ENCODE measurements at places on chromosomes 4 and X.

- no peak for DNase-seq
Measured at GRCh38 chrX:134604701-134605311, 53.5 kb downstream of the PLAC1 start.

DNA sequence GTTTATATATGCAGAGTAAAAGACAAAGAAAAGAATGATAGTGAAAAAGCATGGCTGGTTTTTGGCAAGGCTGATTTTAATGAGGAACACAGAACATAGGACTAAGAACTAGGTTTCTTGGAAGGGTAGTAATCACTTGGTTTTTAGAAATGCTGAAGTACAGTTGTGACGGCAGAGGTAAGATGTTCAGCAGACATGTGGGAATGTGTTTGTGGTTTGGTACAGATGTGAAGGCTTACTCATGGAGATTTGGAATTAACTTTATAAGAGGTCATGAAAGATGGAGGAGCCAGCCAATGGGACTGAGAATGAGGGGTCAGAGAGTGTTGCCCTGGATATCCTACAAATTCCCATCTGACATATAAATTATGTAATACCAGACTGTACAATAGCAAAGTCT lies 243.6 kb downstream of the NPFFR2 start:
- DNase-seq = no peak

DNA sequence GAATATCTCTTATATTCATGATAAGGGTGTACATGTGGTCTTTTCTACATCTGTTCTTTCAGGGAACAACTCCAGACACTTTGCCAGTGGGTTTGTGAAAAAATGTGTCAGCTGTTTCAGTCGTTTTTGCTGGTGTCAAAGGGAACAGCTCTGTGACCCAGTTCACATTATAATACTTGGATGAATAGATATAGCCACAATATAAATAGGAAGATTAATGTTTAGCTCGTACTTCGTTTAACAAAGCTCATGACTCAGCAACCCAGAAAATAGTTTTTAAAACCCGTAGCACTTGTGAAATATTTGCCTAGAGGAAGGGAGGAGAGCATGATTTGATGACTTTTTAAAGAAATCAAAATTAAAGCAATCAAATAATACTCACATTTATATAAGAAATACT lies 7.9 kb downstream of the LIAS start:
- no peak for DNase-seq

- no peak for DNase-seq
Measured at GRCh38 chr4:27338530-27338929, 477.9 kb downstream of the STIM2 start.

- DNase-seq = no peak
Measured at GRCh38 chr4:1821679-1822567, 28.8 kb downstream of the FGFR3 start.

GRCh38 chr4:86060341-86060740 lies 299.5 kb downstream of the MAPK10 start:
- no peak for DNase-seq

DNA sequence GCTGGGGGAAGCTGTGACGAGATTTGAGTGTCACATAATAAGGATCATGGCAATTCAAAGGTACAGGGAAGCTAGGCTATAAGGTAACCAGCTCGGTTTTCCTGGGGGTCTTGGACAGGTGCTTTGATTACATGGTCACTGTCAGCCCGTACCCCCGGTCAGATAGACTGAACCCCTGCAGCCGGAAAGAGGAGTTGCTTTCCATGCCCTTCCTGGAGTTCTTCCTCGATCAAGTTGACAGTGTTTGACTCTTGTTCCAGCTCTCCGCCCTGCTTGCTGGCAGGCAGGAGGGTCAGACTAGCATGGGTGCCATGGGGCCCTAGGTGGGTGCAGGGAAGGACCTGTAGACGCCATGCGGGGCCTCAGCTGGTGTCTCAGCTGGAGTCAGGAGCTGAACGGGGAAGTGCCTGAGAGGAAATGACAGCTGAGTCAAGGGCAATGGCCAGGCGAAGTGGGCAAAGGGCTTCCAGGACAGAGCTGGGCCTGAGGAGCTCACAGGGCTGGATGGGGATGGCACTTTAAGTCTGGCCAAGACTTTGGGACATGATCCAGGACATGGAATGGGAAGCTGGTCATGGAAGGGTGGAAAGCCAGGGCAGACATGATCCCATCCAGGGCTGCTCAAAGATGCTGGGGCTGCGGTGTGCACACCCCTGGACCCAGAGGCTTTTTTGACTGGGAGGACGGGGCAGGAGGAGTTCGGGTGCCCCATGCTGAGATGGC lies 1.6 kb downstream of the TMEM187 start:
- DNase-seq = no peak

DNA sequence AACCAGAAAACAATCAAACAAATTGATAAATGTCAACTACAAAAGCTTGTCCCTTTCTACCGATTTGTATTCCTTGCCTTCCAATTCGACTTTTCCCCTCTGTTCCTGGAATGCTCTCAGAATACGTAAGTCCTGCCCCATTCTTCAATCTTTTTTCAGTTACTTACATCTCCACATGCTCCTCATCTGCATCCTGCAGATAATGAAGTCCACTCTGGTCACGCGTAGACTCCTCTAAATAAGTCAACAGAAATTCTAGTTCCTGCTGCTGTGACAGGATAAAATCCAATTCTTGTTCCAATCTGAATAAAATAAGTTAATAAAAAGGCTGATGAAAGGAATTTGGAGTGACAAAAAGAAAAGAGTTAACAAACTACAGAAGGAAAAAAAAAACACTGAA lies 34.4 kb upstream of the RBM41 start:
- no peak for DNase-seq

- no peak for DNase-seq
Measured at GRCh38 chrX:28697732-28698131, 110.5 kb downstream of the IL1RAPL1 start.

- no peak for DNase-seq
Measured at GRCh38 chr4:5024673-5025072, 5.4 kb upstream of the CYTL1 start.

- no peak for DNase-seq
Measured at GRCh38 chr4:151250706-151251105, 26.3 kb upstream of the PRSS48 start.

DNA sequence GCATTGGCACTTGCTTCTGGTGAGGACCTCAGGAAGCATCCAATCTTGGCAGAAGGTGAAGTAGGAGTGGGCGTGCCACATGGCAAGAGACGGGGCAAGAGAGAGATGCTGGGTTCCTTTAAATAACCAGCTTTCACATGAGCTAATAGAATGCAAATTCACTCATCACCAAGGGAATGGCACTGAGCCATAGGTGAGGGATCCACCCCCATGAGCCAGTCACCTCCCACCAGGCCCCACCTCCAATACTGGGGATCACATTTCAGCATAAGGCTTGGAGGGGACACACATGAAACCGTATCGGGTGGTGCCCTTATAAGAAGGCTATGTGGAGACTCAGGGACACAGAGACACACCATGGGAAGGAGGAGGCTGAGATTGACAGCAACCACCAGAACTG lies 140.0 kb upstream of the MSX1 start:
- DNase-seq = no peak

- DNase-seq = no peak
Measured at GRCh38 chr4:120314969-120315368, 248.3 kb upstream of the MAD2L1 start.

DNA sequence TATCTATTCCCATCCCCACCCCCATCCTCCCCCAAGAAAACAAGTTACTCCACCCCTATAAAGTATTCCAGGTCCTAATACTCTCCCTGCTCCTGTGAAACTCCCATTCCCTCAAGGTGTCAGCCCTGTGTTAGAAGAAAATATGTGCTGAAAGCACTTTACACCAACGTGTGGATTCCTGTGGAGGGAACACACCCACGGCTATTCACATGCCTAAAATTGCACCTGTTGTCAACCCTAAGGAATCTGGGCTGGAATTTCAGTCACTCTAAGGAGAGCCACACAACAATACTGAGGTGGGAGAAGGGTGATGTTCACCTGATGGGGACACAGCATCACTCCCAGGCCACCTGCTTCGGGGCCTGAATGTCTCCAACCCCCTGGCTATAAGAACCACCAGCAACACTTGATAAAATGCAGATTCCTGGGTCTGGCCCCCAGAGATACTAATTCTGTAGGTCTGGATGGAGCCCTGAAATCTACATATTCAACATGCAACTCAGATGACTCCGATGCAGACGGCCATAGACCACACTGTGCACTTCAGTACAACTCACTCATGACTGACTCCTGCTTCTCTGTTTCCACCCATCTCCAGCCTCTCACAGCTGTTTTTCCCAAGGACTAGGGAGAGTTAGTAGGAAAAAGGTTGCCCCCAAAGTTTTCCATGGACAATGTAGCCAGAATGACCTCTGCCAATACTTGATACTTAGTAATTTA lies 15.8 kb downstream of the SCD5 start:
- no peak for DNase-seq

- no peak for DNase-seq
Measured at GRCh38 chr4:64614276-64614675, 205.0 kb upstream of the TECRL start.

- DNase-seq = no peak
Measured at GRCh38 chr4:152700151-152700550, 20.4 kb upstream of the TMEM154 start.

- DNase-seq = no peak
Measured at GRCh38 chrX:130933358-130933757, 30.3 kb upstream of the ENOX2 start.

DNA sequence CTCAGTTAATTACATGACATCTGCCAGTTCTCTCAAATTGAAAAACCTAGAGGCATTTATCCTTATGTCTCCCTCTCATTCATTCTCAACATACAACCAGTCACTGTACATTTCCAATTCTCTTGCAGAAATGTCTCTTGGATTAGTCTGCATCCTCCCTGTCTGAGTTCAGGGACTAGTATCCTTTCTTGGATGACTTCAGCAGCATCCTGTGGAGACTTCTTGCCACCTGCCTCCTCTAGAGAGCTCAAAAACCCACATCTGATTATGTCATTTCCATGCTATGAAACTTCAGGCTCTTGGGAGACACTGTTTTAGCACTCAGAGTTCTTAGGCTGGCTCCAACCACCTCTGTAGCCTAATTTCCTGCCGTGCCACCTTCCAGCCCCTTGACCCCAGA lies 515.1 kb upstream of the DIPK2B start:
- DNase-seq = no peak

DNA sequence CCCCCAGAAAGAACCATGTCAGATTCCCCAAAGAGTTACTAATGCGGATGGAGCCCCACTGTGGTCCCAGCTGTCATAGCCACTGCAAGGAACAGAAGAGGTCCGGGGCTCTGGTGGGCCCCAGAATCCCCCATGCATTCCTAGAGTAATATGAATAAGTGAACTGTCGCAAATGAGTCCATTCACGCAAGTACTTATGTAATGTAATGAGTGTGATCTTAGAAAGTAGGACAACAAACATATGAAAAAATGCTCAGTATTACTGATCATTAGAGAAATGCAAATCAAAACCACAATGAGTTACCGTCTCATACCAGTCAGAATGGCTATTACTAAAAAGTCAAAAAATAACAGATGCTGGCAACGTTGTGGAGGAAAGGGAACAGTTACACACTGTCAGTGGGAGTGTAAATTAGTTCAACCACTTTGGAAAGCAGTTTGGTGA lies 141.5 kb upstream of the RBPJ start:
- no peak for DNase-seq

DNA sequence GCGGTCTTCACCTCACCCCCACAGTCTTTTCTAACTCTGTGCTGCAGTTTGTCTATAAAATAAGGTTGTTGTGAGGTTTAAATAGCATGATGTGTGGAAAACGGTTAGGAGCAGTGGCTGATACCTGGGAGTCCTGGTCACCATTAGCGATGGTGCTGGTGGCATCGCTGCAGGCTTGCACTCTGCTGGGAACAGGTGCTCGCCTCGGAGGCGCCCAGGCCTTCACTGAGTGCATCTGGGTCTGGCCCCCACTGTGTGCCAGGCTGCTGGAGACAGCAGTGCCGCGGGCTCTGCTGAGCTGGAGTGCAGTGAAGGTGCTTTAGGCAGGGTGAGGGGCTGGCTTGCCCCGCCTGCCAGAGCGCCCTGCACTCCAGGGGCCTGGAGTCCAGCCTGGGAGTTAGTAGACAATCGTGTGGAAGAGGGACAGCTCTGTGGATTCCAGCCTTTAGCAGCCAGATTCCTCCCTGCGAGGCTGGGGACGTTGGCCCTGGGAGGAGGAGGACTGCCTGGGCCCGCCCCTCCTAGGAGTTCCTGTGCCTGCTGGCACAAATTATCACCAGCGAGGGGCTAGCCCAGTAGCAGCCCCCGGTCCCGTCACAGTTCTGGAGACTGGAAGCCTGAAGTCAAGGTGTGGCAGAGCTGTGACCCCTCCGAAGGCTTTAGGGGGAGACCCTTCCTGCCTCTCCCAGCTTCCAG lies 7.3 kb downstream of the RGS12 start:
- no peak for DNase-seq

- no peak for DNase-seq
Measured at GRCh38 chrX:14801136-14801535, 71.7 kb downstream of the FANCB start.

DNA sequence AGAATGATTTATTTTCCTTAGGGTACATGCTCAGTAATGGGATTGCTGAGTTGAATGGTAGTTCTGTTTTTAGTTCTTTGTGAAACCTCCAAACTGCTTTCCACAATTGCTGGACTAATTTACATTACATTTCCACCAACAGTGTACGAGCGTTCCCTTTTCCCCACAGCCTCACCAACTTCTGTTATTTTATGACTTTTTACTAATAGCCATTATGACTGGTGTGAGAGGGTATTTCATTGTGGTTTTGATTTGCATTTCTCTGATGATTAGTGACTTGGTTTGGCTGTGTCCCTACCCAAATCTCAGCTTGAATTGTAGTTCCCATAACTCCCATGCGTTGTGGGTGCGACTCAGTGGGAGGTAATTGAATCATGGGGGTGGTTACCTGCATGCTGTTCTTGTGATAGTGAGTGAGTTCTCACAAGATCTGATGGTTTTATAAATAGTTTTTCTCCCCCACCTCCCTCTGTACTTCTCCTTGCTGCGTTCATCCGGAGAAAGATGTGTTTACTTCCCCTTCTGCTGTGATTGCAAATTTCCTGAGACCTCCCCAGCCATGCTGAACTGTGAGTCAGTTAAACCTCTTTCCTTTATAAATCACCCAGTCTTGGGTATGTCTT lies 95.1 kb downstream of the GBA3 start:
- no peak for DNase-seq

- no peak for DNase-seq
Measured at GRCh38 chr4:181289198-181289597, 954.0 kb upstream of the TENM3 start.

DNA sequence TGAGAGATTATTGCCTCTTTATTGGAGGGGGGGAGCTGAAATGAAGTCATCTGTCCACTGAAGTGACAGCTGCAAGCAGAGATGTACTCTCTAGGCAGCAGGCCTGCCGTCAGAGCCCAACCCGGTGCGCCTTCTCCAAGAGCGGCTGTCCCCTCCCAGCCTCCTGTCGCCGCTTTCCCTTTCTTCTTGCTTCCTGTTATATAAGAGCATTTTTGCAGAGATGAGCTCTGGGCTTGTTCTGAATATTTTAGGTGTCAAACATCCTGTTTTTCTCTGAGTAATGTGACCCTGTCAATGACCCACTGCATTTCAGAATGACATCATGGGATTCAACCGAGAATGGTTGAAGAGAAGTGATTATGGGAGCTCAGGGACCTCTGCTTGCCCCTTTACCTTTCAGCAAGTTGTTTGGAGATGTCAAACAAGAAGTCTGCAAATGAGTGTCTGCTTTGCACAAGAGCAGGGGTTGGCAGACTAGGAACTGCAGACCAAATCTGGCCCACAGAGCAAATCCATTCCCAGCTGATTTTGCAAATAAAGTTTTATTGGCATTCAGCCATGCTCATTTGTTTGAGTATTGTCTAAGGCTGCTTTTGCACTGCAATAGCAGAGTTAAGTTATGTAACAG lies 79.9 kb downstream of the SLC9A6 start:
- no peak for DNase-seq

GRCh38 chr4:2579910-2580309 lies 43.5 kb downstream of the FAM193A start:
- no peak for DNase-seq

GRCh38 chrX:4382273-4382672 lies 668.8 kb upstream of the PRKX start:
- DNase-seq = no peak
